ENCODE measurements at places on chromosomes 4 and X. TPM values are rescaled to one million over a fixed set of nuclear protein-coding genes. Genes with fewer than 3 reads are reported as not detected.

DNA sequence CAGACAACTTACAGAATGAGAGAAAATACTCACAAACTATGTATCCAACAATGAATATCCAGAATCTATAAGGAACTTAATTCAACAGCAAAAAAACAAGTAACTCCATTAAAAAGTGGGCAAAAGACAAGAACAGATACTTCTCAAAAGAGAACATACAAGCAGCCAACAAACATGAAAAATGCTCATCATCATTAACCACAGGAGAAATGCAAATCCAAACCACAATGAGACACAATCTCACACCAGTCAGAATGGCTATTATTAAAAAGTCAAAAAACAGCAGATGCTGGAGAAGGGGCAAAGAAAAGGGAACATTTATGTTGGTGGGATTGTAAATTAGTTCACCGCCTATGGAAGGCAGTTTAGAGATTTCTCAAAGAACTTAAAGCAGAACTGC, 150.3 kb downstream of the FGF16 start:
- DNase-seq: no peak

DNA sequence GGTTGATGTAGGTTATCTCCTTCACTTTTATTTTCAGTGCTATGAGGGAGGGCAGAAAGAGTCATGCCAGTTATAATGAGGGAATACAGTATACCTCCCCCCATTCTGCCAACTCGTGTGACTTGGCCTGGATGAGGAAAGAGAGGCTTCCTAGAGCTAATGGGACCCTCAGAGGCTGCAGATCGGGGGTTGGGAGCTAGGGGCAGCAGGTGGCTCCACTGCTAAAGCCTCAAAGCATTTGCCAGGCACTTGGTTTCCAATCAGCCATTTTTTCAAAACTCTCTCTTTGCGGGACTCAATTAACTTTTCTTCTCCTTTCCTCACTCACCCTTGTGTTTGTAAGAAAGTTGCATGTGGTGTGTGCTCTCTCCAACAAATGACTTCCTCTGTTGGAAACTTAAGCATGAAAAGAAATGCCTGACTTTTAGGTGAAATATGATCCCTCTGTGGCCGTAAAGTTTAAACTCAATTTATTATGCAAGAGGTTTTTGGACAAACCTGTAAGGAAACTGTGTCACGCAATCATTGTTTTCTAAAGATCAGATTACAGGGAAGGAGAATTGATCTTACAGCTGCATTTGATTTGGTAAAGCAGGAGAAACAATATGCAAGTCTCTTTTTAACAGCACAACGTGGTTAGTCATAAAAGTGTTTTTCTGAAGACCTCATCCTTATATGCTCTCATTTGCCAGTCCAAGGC, 7.0 kb downstream of the SFRP2 start:
- no peak for DNase-seq

The TMEM154 gene
- 118 TPM for total RNA-seq

- DNase-seq: peak; percentile 76
Observed at GRCh38 chr4:113869743-113870375, 108.3 kb upstream of the CAMK2D start.

DNA sequence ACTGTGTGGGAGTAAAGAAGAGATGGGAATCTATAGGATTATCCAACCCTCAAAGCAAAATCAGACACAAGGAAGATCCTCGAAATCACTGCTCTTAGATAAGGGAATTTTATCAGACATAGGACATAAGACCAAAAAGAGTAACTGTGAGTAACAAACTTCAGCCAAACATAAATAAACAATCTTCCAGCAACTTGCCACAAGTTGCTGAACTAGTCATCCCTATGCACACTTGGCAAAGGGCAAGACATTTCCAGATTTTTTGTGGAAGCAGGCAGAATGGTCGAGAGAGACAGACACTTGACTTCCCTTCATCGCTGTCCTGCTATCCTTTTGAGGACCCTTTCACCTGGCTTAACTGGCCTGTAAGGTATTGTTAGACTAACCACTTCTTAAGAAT, 89.6 kb downstream of the KCNIP4 start:
- no peak for DNase-seq

DNA sequence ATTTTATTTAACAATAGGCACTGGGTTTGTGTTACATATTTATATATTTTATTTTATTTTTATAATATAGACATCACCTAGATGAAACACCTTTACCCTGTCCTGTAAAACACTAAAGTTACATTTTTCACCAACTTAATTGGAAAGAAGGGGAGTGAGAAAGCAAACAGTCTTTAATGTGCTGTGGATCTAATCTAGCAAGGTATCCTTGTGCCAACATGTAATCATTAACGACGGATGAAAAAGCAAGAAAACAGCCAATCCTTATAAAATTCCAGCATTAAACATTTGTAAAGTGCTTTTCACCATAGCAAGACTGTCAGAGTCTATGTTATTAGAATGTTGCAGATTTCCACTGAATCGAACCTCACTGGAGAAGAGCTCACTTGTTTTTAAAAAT, 92.7 kb downstream of the HHIP start:
- DNase-seq: no peak

The LRRC66 gene
- total RNA-seq: 0.10 TPM

Data from foreskin keratinocyte (primary cell).